ENCODE measurements at places on chromosomes 12 and 14.

GRCh38 chr14:23406244-23406643, 1.8 kb downstream of the MYH6 start:
- no peak for DNase-seq

DNA sequence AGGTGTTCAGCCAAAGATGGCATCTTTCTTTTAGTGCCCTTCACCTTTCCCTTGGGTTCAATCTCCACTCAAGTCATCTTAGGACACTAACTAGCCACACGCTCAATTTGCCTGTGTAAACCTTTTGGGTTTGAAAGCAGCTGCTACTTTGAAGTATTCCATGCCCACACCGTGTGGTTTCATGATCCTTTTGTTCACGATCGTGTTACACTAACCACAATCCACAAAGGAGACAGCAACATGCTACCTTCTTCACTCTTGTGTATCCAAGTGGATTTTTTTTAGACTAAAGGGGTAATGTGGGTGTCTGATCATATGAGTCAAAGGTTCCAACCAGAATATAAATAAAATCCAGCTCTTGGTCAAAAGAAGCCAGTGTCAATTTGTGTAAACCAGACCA, 122.7 kb upstream of the FAR2 start:
- no peak for DNase-seq

DNA sequence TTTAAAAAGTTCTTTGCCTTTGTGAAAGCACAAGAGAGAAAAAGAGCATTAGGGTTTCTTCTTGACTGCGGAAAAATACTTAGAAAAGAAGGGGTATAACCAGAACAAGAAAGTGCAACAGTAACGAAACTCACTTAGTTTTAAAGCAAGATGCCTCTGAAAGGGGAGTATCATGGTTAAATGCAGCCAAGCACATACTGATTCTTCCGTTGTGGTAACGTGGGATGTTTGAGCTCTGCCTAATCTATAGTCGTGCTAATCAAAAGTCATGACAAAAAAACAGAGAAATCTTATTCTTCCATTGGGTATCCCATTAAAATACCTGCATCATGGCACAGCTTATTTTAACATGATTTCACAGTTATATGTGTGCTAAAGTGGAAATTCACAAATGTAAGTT, 187.8 kb upstream of the LRFN5 start:
- DNase-seq, result no peak

DNA sequence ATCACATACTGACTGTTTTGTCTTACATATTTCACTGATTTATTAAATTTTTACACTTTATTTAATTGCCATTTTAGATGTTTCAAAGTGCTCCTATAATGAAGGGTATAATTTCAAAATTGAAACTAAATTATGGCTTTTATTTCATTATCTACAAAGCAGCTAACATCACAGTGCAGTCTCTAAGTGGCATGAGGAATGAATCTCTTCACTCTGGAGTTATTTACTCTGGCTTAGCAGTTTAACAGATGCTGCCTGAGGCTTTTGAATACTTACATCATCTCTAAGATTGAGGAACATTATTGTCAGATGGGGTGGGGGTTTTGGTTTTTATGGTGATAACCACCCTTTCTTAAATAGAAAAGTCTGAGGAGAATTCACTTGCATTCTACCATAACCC, 386.4 kb downstream of the TRHDE start:
- DNase-seq, result no peak

DNA sequence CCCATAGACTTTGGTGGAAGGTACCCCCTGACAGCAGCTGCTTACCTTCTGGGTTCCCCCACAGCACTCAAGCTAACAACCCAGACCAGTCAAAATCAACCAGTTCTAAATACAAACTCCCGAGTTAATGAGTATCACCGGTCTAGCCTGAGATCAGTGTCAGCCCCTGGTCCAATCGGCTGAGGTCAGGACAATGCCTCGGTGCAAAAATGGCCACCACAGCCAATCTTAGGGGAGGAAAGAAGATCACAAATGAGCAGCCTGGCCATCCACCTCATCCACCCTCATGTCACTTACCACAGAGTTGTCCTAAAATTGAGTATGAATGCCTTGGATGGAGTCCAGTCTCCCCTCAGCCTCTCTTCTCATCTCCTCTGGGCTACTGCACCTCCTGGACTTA, 128.5 kb downstream of the PHETA1 start:
- no peak for DNase-seq

Data from stimulated activated CD8-positive, alpha-beta memory T cell treated with anti-CD3 and anti-CD28 coated beads, Interleukin-7, amount 100 ng/mL, for 4 hours (primary cell).